ENCODE measurements at places on chromosomes 3 and 15. TPM values are rescaled to one million over a fixed set of nuclear protein-coding genes. Genes with fewer than 3 reads are reported as not detected.

The IGDCC3 gene
- total RNA-seq = not detected

The SPINK8 gene
- not detected for total RNA-seq

The IQCF5 gene
- total RNA-seq = not detected

The GOLGA6L7 gene
- not detected for total RNA-seq

The ANKRD34C gene
- not detected for total RNA-seq

The CCDC39 gene
- total RNA-seq = not detected

The FAN1 gene
- total RNA-seq = 15.3 TPM

The KLHL40 gene
- not detected for total RNA-seq

The NEK10 gene
- total RNA-seq = 58.6 TPM

The GALNT15 gene
- total RNA-seq = 7.1 TPM

The ADPRH gene
- 8.3 TPM for total RNA-seq

The KBTBD13 gene
- total RNA-seq = not detected

The SLC22A14 gene
- 0.29 TPM for total RNA-seq
